Activated CD8-positive, alpha-beta memory T cell treated with anti-CD3 and anti-CD28 coated beads, Interleukin-2, amount 50 U/mL, for 48 hours (primary cell): ENCODE measurements at places on chromosomes 6 and 20.

DNA sequence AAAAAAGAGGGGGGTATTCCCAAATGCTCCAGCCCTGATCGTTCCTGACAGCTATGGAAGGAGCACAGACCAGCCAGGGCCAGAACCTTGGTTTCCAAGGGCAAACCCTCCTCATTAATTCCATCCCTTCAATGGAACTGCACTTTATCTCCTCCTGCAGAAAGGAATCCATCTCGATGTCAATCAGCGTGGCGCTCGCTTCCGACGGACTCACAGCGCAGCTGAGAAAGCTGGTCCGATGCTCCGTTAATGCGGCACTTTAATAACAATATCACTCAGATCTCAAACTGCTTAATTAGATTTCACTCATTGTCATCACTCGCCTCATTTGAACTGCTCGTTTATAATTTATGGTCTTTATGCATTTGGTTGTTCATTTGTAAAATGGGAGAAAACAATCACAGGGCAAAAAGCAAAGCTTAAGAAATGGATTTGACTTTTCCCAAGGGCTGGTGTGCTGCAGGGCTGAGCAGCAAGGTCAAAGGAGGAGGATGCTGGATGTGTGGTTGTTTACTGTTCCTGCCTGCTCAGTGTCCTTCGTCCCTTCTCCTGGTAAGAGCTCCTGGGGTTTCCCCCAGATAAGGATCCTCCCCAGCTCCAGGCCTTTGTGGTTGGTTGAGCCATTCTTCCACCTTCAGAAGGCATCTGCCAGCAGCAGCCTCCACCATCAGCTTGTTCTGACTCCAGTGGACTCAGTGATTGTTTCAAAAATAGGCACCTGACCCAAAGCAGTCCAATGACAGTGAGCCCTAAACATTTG is 152.7 kb downstream of the ANKRD60 start:
- DNase-seq, result peak; percentile 20

GRCh38 chr20:17129089-17129488 is 97.8 kb upstream of the PCSK2 start:
- no peak for DNase-seq

GRCh38 chr6:139570166-139570565 is 195.7 kb upstream of the CITED2 start:
- DNase-seq, result no peak

- DNase-seq, result no peak
Observed at GRCh38 chr6:85810558-85810957, 167.9 kb upstream of the SYNCRIP start.

DNA sequence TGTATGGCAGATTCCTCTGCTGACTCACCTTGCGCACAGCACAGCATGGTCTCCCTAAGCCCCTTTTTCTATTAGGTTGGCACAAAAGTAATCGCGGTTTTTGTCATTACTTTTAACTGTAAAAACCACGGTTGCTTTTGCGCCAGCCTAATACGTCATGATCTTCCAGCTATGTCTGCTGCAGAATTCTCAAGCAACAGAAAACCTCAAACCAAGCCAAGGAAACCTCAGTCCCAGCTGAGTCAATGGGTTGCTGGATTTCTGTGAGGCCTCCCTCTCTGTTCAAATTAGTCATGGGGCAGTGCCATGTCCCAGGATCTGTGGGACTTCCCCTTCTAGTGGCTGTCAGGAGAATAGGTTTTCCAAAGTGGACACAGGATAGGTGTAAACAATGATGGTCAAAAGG is 15.7 kb upstream of the ENPP1 start:
- DNase-seq, result no peak

GRCh38 chr6:102553214-102553613 is 1159.7 kb downstream of the GRIK2 start:
- DNase-seq, result no peak

- DNase-seq, result no peak
Observed at GRCh38 chr20:35988910-35989463, 20.6 kb downstream of the CNBD2 start.

DNA sequence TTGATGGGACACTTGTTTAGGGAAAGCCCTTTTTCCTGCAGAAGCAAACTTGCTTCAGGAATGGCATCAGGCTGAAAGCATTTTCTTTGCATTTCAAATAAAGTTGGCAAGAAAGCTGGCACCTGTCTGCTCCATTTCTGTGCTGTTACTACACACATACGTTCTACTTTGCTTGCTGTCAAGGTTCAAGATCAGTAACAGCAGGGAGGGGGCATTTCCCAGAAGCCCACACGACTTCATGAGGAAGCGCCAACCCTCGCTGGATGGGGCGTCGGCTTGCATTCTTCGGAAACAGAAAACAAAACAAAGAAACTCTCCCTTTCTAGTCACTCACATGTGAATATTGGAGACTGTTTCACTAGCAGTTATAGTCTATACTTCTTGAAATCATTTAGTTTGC is 46.4 kb downstream of the AKAP12 start:
- no peak for DNase-seq
